Activated CD4-positive, alpha-beta T cell treated with anti-CD3 and anti-CD28 coated beads, Interleukin-2, amount 10 ng/mL, durations not matched to agents 7 days and 5 days (primary cell): ENCODE measurements at places on chromosomes 4 and X. TPM values are rescaled to one million over a fixed set of nuclear protein-coding genes. Genes with fewer than 3 reads are reported as not detected.

- no peak for DNase-seq
Observed at GRCh38 chrX:134480061-134480460, 20.1 kb downstream of the HPRT1 start.

GRCh38 chr4:2246384-2247127 lies 4.6 kb upstream of the HAUS3 start:
- no peak for DNase-seq

DNA sequence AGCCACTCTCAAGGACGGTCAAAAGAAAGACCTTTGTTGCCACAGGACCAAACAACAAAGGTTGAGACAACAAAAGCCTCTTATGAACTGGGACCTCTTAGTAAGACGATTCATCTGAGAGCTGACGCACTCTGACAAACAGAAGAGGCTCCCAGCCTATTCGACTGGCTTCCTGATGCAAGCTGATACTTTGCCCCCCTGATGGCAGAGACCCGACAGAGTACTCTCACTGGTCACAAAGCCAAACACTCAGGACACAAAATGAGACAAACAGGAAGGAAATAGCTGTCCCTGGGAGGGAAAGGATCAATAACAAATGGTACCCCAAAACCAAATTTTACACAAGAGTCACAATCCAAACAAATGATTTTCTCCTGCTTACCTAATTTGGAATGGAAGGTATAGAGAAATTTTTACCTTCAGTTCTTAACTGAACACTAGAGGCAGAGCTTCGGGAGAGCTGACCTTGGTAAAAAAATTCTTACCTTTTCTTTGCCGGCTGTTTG lies 75.2 kb upstream of the PLAC8 start:
- DNase-seq: no peak

- no peak for DNase-seq
Observed at GRCh38 chrX:29488919-29489318, 726.4 kb upstream of the MAGEB2 start.

DNA sequence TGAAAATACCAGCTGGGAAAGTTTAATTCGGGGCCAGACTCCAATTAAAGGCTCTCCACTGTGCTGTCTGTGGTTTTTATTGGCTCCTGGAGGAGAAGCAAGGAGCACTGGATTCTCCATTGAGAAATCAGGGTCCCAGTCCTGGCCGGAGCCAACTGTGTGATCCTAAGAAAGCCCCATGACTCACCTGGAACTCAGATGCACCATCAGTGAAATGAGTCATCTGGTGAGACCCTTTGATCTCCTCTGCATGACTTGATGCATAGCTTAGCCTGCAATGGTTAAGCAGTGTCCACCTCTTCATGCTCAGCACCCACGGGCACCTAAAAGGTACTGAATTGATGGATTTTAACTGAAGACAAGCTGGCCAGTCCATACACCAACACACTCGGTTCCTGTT lies 119.2 kb upstream of the VCX3B start:
- DNase-seq: no peak

DNA sequence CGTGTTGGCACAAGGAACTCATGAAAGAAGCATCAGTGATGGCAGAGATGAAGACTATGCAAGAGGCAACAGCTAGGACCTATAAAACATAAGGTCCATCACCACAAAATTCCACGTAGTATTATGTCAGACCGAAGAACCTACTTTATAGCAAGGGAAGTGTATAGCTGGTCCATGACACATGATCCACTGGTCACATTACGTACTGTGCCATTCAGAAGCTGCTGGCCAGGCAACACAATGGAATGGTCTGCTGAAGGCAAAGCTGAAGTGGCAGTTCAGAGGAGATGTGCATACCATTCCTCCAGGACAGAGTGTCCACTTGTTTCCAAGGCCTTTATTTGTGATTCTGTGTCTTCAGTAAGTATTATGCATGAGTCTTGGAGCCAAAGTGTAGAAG lies 215.5 kb upstream of the UGT8 start:
- DNase-seq: no peak

GRCh38 chrX:105098201-105098600 lies 122.3 kb downstream of the TEX13A start:
- DNase-seq: no peak

DNA sequence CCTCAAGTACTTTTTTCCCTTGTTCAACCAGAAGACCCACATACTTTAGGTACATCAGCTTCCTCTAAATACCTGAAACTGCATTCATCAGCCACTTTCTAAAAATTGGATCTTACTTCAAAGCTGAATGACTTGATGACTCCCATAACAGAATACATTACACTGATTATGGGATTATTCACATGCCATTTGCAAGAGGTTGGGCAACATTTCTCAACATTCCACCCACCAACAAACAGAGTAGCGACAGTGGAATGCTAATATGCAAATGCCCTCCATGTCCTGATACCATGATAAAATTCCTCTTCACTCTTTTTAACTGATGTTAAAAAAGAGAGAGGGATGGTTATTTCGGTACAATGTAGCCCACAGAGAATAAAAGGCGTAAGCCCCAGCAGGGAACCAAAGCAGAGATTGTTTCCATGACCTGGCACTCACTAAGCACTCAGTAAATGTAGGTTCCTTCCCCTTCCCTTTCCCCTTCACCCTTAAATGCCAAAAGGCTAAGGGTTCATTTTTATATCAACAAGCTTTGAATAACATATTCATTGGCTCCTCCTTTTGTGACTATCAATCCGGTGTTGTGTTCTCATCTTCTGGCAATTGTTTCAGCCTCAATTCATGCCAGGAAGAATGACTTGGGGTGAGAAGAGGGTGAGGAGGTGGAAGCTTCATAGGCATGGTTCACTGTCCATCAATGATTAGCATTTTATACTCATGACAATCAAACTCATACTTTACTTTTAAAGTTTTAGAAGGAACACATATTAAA lies 317.2 kb downstream of the DHX15 start:
- DNase-seq: no peak

- DNase-seq: no peak
Observed at GRCh38 chr4:78953769-78954666, 14.8 kb upstream of the PAQR3 start.

- DNase-seq: no peak
Observed at GRCh38 chr4:146062340-146062739, 113.2 kb upstream of the LSM6 start.

- DNase-seq: no peak
Observed at GRCh38 chr4:119667802-119668201, 39.2 kb upstream of the PDE5A start.

DNA sequence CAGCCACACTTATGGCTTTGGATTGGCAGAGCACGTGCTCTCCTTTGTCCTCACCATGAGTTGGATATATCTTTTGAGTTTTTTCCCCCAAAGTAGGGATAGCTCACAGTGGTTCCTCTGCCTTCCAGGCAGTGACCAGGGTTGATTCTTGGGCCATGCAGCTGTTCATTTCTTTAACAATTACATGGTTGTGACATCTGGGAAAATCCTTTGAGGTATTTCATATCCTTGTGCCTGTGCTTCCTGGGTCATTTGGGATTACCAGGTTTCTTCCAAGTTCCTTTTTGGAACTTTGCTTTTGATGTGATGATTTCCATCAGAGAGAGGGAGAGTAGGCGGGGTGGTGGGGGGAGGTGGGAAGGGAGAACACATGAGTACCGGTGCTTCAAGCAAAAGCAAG lies 15.6 kb downstream of the BCORL1 start:
- no peak for DNase-seq

The TRIM60 gene
- not detected for total RNA-seq

The PPARGC1A gene
- total RNA-seq: not detected

The GAGE13 gene
- total RNA-seq: not detected

The VEGFC gene
- total RNA-seq: not detected

The APEX2 gene
- total RNA-seq: 24.9 TPM

The YY2 gene
- total RNA-seq: 2.0 TPM

The TFE3 gene
- 25.7 TPM for total RNA-seq

The GNPDA2 gene
- 9.9 TPM for total RNA-seq
